Mesangial cell (primary cell): ENCODE measurements at places on chromosomes 5 and 9. TPM values are rescaled to one million over a fixed set of nuclear protein-coding genes. Genes with fewer than 3 reads are reported as not detected.

ANKRD18B gene
- total RNA-seq = 4.6 and 4.8 TPM in 2 replicates

IFNA21 gene
- total RNA-seq = not detected in 2 replicates

SPAG8 gene
- 0.33 and 1.3 TPM in 2 replicates for total RNA-seq

RASEF gene
- 2.4 and 2.9 TPM in 2 replicates for total RNA-seq

PCDHGB1 gene
- total RNA-seq = 0.49 and 2.9 TPM in 2 replicates

GFPT2 gene
- 14.2 and 18.6 TPM in 2 replicates for total RNA-seq

SPACA9 gene
- 1.6 and 12.3 TPM in 2 replicates for total RNA-seq

PIK3R1 gene
- total RNA-seq = 16.8 and 37.8 TPM in 2 replicates

HBEGF gene
- total RNA-seq = 26.5 and 34.9 TPM in 2 replicates

TMEM252 gene
- total RNA-seq = not detected in 2 replicates

TXNDC8 gene
- not detected in 2 replicates for total RNA-seq

ZNF608 gene
- total RNA-seq = 44.5 and 65.4 TPM in 2 replicates

INSYN2B gene
- total RNA-seq = 0.76 and 6.2 TPM in 2 replicates
